ENCODE measurements at places on chromosomes 2 and 18.

GRCh38 chr2:112085375-112085730, 30.3 kb downstream of the TMEM87B start:
- DNase-seq: no peak

DNA sequence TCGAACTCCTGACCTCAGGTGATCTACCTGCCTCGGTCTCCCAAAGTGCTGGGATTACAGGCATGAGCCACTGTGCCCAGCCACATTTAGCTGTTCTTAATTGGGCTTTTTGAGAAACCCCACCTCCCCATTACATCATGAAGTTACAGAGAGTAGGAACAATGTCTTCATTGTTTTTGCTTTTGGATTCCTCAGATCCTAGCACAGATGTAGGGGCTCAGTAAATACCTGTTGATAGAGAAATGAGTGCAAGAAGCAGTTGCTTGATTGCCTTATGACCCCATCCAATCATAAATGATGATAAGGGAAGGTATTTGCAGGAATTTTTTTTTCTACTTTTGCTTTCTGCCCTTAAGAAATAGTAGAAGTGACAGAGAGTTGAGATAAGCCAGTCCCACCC, 25.4 kb downstream of the GREB1L start:
- DNase-seq: no peak

- peak; percentile 79 for DNase-seq
Measured at GRCh38 chr2:232286001-232286868, 92.3 kb upstream of the ALPP start.

DNA sequence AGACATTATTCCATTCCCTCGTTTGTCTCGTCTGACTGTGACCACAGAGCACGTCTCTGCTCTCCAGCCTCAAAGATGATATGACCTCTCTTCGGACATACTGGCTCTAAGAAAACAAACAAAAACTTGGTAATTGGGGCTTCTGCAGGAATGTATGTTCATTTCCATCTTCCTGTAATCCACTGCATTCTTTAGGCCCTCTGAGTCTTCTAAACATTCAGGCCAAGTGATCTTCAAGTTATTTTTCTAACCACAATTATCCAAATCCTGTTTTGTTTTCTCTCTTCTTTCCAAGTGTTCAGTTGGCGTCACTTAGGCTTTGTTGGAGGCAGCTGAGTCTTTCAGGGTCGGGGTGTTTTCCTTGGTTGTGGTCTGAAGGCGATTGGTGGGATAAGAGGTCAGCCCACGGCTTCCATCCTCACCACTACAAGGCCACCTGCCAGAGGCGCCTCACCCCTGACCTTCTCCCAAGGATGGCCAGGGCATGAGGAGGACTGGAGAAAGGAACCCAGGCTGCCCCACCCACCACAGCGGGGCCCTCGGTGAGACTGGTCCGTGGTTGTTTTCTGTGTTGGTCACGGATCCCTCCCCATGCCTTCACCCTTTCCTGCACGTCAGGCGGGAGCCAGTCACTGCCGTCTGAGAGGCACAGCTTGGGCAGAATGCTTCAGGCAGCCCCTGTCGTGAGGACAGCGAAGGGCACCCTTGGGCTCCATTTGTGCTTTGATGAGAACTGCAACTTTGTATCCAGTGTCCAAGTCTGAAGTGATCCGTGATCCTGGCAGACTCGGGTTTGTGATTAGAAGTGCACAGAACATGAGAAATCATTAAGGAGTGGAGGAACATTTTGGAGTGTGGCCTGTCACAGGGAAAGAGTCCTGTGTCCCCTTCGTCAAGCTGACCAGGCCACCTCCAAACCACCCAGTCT, 88.6 kb upstream of the FHL2 start:
- DNase-seq: no peak

- DNase-seq: no peak
Measured at GRCh38 chr2:127655209-127656073, 9.5 kb downstream of the GPR17 start.

- no peak for DNase-seq
Measured at GRCh38 chr2:2896011-2896410, 481.6 kb downstream of the EIPR1 start.

- DNase-seq: no peak
Measured at GRCh38 chr18:24011123-24011917, 3.2 kb upstream of the TTC39C start.

DNA sequence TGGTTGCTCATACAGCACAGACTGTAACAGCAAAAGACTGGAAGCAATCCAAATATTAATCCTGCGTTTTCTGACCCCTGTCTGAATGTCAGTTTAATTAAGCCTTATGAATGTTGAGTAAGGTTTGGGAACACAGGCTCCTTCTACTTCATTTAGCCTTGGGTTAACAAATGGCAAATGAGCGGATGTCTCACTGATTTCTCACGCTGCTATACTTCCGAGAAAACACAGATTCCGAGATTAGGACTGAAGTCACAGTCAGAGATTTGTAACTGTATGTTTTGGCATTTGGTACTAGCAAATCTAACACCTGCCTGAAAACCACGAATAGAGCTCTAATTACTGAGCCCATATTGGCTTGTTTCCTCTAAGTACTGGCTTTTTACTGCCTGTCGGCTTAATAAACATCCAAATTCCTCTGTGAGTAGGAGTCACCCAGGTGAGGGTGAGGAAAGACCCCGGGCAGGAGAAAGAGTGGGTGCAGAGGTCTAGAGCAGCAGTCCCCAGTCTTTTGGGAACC, 10.6 kb downstream of the MC5R start:
- DNase-seq: no peak

- DNase-seq: peak; percentile 38
Measured at GRCh38 chr2:168691221-168691620, 111.2 kb upstream of the NOSTRIN start.

DNA sequence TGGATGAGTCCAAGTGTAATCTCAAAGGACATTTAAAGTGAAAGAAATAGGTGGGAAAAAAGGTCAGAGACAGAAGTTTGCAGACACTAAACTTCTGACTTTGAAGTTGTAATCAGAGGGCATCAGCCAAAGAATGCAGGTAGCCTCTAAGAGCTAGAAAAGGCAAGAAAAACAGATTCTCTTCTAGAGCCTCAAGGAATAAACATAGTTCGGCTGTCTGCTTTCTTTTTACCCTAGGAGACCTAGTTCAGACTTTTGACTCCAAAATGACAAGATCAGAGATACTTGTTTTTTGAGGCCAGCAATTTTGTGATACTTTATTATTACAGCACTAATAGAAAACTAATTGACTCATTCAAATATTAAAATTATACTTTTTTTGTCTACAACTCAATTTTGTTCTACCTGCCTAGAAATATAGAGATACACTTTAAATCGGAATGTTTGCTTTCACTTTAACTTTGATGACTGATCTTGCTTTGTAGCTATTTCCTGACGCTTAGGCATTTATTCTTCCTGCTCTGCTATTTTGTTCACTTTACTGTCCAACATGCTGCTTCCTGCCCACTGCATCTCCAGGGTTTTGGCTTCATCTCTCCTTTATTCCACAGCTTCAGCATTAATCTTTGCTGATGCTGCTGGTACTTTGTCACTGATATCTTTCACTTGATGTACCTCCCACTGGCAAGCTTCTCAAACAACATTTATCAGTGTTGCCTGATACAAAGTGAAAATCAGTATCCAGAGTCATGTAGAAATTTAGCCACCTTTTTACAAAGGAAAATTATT, 272.5 kb downstream of the DSEL start:
- peak; percentile 29 for DNase-seq

- peak; percentile 90 for DNase-seq
Measured at GRCh38 chr2:151973901-151974199, 125.0 kb downstream of the CACNB4 start.

DNA sequence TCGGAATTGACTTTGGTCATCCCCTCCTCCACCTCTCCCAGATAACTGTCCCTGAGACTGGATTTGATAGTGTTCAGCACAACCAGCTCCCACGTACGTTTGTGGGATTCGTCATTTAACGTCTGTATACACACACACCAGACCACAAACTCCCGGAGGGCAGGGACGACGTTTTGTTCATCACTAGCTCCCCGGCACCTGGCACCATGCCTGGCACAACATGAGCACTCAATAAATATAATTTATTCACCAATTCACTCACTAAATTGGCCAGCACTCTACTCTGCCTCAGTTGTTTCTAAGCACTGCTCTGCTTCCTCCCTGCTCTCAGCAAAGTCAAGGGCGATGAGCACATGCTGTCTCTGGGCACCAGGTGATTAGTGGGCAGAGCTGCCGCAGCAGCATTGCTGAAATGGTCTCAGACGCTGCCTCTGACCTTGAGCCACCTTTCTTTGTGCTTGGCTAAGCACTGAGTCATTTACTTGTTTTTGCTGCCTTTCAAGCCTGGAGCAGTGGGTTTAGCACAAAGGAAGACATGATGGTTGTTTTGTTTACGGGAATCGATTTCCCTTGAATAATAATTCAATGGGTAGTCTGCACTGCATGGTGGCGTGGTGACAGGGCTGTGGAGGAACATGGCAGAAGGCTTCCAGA, 19.3 kb upstream of the LOXHD1 start:
- DNase-seq: no peak

- no peak for DNase-seq
Measured at GRCh38 chr2:68482296-68482820, 15.0 kb downstream of the APLF start.

GRCh38 chr18:10269261-10269660, 185.2 kb upstream of the APCDD1 start:
- DNase-seq: peak; percentile 46

- no peak for DNase-seq
Measured at GRCh38 chr2:214774108-214774507, 35.4 kb downstream of the BARD1 start.

GRCh38 chr2:99707592-99707991, 217.8 kb upstream of the REV1 start:
- DNase-seq: peak; percentile 81

DNA sequence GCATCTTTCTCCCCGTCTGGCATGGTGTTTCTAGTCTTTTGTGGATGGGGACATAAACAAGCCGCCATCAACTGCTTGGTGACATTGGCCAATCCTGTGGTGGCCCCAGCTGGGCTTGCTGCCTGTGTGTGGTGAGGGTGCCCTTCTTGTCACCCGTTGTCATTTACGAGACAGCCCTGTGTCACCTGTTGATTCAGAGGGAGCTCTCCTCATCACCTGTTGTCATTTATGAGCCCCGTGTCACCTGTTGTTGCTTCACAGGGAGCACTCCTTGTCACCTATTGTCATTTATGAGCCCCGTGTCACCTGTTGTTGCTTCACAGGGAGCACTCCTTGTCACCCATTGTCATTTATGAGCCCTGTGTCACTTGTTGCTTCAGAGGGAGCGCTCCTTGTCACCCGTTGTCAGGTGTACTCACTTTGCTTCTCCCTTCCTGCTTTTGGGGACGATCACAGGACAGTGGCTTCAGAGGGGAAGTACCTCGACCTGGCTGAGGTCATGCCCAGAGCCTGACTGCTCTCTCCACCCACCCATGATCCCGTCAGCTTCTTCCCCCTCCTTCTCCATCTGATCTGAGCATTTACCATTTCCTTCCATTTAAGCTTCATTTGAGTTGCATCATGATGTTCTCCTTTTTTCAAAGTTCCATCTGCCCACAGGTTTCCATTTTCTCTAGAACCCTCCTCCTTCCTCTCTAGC, 29.1 kb downstream of the HPCAL1 start:
- DNase-seq: peak; percentile 33

DNA sequence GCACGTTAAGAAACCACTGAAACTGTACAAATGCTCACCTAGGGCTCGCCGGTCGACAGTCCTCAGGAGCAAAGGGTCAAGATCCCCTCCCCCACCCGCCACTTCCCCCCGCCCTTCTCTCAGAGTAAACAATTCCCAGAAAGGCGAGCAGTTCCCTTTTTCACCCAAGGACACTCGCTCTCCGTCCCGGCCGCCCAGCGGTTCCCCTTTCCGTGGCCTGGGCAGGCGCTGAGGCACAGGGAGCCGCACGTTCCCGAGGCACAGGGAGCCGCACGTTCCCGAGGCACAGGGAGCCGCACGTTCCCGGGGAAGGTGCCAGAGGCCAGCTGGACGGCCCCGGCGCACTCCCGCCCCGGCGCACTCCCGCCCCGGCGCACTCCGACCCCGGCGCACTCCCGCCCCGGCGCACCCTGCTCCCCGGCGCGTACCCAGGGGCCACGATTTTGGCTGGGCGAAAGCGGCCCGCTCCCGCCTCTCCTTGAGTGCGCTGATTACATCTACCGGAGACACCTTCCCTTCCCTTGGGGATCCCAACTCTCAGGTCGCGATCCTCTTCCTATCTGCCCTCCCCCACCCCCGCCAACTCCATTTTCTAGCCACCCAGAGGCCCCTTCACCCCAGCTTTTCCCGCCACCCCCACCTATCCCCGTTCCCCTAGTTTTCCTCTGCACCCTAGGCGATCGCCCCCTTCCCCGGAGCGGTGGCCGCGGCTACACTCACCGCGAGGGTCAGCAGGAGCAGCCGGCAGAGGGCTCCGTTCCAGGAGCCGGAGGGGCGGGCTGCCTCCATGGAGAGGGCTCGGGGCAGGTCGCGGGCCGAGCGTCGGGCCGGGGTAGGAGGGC, 817 bp downstream of the DSC2 start:
- DNase-seq: peak; percentile 70

GRCh38 chr2:102664471-102664909, 45.1 kb downstream of the SLC9A2 start:
- peak; percentile 31 for DNase-seq

DNA sequence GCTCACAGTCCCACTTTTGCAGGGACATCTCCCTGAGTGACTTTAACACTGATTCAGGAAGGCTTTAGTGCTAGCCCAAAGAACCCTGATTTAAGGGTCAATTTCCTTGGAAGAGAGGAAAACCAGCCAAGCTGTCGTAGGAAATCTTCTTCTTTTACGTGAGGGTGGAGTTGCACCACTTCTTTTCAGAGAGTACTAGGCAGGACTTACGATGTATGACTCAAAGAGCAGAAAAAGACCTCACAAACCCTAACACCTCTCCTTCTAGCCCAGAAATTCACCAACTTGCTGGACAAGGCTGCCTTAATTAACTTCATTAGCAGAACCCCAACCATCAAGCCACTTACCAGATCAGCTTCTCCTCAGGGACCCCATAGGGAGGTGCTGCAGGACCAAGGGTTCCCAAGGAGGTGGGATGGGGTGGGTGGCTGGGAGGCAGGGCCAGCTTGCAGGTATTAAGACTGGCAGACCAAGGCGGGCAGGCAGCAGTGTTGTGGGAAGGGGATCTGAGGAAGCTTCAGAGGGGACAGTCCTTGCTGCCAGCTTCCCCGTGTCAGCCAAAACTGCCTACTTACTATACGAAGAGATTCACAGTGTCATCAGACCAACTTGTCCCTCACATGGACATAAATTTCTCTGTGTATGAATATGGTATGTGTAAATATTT, 6.7 kb downstream of the SERPINB2 start:
- DNase-seq: no peak

GRCh38 chr2:208722731-208723130, 316.1 kb downstream of the PTH2R start:
- no peak for DNase-seq

DNA sequence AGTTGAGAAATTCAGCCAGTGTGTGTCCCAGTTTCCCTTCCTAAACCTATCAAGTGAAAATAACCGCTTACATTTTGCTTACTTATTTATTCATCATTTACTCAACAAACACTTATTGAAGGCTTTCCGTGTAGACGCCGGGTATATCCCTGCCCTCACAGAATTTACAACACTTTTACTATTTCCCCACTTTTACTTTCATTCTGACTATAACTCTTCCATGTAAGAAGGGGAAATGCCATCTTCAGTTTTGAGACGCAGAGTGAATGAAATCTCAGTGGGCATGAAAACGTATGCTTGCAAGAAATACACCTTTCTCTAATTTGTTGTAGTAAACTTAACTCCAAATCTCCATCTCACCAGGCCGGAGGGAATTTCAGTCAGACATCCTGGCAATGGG, 251.0 kb upstream of the CHAC2 start:
- DNase-seq: no peak

- no peak for DNase-seq
Measured at GRCh38 chr2:95052804-95053479, 27.4 kb downstream of the MAL start.

GRCh38 chr18:7329016-7329415, 98.1 kb downstream of the LRRC30 start:
- DNase-seq: peak; percentile 52

All from umbilical cord (tissue), 2 donors.